ENCODE measurements at places on chromosomes 13 and 19.

GRCh38 chr19:4847190-4847973, 15.9 kb upstream of the TICAM1 start:
- no peaks in the 10 kb centered on the region for H3K27me3 ChIP-seq
- peaks cover 65% of the 10 kb centered on the region for H3K36me3 ChIP-seq
- H3K4me1 ChIP-seq, result no peaks in the 10 kb centered on the region
- H3K27ac ChIP-seq, result no peak overlapping the region

DNA sequence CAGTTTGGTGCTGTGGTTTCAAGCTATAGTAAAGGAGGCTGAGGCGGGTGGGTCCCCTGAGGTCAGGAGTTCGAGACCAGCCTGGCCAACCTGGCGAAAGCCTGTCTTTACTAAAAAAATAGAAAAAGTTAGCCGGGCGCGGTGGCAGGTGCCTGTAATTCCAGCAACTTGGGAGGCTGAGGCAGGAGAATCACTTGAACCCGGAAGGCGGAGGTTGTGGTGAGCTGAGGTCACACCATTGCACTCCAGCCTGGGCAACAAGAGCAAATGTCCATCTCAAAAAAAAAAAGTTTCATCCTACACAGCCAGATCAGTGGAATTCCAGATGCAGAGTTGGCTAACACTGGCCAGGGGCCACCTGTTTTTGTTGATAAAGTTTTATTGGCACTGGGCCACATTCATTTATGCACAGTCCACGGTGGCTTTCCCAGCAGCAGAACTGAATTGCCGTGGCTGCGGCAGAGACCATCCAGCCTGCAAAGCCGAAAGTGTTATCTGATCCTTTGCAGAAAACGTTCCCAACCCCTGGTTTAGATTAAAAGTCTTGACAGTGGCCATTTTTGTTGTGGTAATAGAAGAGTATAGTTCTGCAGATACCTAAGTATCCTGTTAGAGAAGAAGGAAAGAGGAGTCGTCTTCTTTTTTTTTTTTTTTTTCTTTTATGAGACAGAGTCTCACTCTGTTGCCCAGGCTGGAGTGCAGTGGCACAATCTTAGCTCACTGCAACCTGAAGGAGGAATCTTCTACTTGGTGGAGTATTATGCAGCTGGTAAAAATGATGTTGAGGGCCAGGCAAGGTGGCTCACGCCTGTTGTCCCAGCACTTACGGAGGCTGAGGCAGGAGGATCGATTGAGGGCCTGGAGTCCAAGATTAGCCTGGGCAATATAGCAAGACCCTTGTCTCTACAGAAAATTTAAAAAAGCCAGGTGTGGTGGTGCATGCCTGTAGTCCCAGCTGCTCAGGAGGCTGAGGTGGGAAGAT, 8.7 kb downstream of the NCLN start:
- H3K36me3 ChIP-seq, result peaks cover 8% of the 10 kb centered on the region
- no peak overlapping the region for H3K4me3 ChIP-seq
- H3K27me3 ChIP-seq, result no peaks in the 10 kb centered on the region
- no peaks in the 10 kb centered on the region for H3K4me1 ChIP-seq
- DNase-seq, result no peak
- H3K27ac ChIP-seq, result no peak overlapping the region

DNA sequence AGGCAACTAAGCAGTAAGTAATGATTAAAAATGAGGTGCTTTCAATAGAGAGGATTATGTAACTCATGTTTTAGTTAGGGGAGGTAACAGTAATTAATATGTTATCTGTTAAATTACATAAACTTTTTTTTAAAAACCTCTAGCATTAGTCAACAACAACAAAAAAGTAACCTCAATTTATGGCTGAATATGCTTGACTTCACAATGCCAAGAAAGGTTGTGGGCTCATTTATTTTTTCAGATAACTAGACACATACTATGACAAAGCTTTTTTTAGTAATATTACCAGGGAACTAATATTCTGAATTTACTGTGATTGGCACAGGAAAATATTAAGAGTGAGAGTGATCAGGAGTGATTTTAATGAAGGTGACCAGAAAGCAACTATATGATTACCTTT, 54.9 kb downstream of the KCNRG start:
- H3K36me3 ChIP-seq, result peaks cover 56% of the 10 kb centered on the region
- no peak for DNase-seq
- no peak overlapping the region for H3K4me3 ChIP-seq

DNA sequence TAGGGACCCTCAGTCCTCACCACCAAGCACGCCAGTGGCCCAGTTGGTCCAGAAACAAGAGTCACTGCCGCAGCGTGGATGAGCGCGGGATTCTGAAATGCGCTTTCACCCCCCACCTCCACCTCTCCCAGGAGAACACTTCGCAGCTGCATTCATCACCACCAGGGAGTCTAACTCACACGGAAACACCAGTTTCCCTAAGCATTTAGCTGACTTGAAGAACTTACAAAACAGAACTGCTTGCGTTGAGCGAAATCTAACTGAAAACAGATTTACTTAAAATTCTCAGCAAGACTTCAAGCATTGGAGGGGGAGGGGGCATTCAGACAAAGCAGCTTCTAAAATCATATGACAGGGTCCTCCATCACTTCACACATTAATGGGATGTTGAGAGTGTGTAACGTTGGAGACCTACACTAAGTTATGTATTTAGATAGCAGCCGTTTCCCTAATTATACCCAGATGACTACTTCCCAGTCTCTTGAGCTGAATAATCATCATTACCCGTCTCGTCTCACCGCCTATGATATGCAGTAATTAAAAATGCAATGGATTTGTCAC, 258.2 kb upstream of the IRS2 start:
- no peaks in the 10 kb centered on the region for H3K4me1 ChIP-seq
- H3K4me3 ChIP-seq, result no peak overlapping the region
- no peaks in the 10 kb centered on the region for H3K27me3 ChIP-seq
- DNase-seq, result peak; percentile 72
- H3K27ac ChIP-seq, result no peak overlapping the region

DNA sequence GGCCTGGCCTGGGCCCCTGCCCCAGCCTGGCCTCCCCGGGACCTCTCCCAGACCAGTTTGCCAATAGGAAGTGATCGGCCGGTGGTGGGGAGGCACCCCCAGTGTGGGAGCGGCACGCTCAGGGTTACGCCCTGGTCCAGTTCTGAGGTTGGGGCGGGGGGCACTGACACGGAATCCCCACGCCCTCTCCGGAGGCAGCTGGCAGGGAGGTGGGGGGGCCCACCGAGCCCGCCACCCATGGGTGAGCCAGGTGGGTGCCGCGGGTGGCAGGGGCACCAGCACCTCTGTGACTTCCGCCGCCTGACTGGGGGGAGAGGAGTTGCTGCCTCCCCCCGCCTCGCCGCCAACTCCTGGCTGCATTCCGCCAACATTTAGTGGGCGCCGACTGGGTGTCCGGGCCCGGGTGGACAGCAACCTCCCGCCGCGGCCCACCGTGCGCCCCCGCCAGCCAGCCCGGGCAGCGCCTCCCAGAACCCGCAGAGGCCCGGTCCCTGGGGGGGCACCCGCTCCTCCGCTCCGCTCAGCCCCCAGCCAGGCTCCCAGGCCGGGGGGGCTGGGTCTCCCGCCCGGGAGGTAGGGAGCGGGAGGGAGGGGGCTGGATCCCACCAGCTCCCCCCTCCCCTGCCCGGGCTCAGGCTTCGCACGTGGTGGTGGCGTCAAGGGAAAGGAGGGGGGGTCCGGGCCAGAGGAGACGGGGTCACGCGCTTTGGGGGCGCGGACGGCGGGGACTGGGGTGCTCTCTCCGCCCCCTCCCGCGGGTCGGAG, 2.0 kb downstream of the ZBTB7A start:
- no peak overlapping the region for H3K27ac ChIP-seq
- DNase-seq, result peak; percentile 73
- no peaks in the 10 kb centered on the region for H3K4me1 ChIP-seq
- H3K27me3 ChIP-seq, result peaks cover 25% of the 10 kb centered on the region

- no peaks in the 10 kb centered on the region for H3K36me3 ChIP-seq
- peaks cover 90% of the 10 kb centered on the region for H3K27me3 ChIP-seq
- no peak for DNase-seq
- H3K4me3 ChIP-seq, result peak within 1 kb of the TSS; percentile 87
- no peak within 1 kb of the TSS for H3K27ac ChIP-seq
Observed at GRCh38 chr13:57631596-57632275, at the start of gene PCDH17. Gene PCDH17 (plus strand): TSS chr13:57631744. CDS start chr13:57632547, 803 bp downstream.

Data from endodermal cell (in vitro differentiated cells).